ENCODE measurements at places on chromosomes 16 and 17. TPM values are rescaled to one million over a fixed set of nuclear protein-coding genes. Genes with fewer than 3 reads are reported as not detected.

The TMEM88 gene
- 1.9 TPM for total RNA-seq

The CTRB2 gene
- total RNA-seq, result not detected

The RPA1 gene
- 21.6 TPM for total RNA-seq

The LITAFD gene
- total RNA-seq, result not detected

The C16orf89 gene
- 0.80 TPM for total RNA-seq

The CEP295NL gene
- total RNA-seq, result not detected
